ENCODE measurements at places on chromosomes 4 and X. TPM values are rescaled to one million over a fixed set of nuclear protein-coding genes. Genes with fewer than 3 reads are reported as not detected.

RAB39B gene
- under 0.01 TPM for total RNA-seq

F8 gene
- 2.4 TPM for total RNA-seq

MAGEA12 gene
- not detected for total RNA-seq

SYTL5 gene
- not detected for total RNA-seq

OTC gene
- 0.69 TPM for total RNA-seq

DAPP1 gene
- total RNA-seq: not detected

AGA gene
- total RNA-seq: 37.0 TPM

ALB gene
- not detected for total RNA-seq

IQSEC2 gene
- total RNA-seq: 2.6 TPM

MAGEA2B gene
- total RNA-seq: not detected

F8A3 gene
- total RNA-seq: 1.1 TPM

ZMAT1 gene
- total RNA-seq: 0.81 TPM

CYTL1 gene
- 29.2 TPM for total RNA-seq

TNIP2 gene
- 72.4 TPM for total RNA-seq

RBM46 gene
- not detected for total RNA-seq

DACH2 gene
- total RNA-seq: not detected

ARMCX1 gene
- total RNA-seq: 27.8 TPM

ADGRG2 gene
- total RNA-seq: not detected

DMP1 gene
- total RNA-seq: not detected

VCX3A gene
- not detected for total RNA-seq

DMRTC1 gene
- not detected for total RNA-seq

TMEM150C gene
- 9.8 TPM for total RNA-seq

PCYT1B gene
- total RNA-seq: not detected

FGF13 gene
- total RNA-seq: 10.5 TPM

PWWP3B gene
- not detected for total RNA-seq

NUP54 gene
- 50.3 TPM for total RNA-seq

RXFP1 gene
- not detected for total RNA-seq

TNIP3 gene
- total RNA-seq: 0.25 TPM

LRP2BP gene
- 0.94 TPM for total RNA-seq

MAGEA11 gene
- total RNA-seq: not detected

NDST3 gene
- 0.16 TPM for total RNA-seq

MAGEA3 gene
- total RNA-seq: not detected

LONRF3 gene
- 2.3 TPM for total RNA-seq

SCARB2 gene
- total RNA-seq: 149 TPM

PNCK gene
- total RNA-seq: not detected

NEIL3 gene
- total RNA-seq: 3.8 TPM

SPANXC gene
- total RNA-seq: not detected

SSX3 gene
- total RNA-seq: not detected

RAB9B gene
- total RNA-seq: 1.1 TPM

EXOC1L gene
- not detected for total RNA-seq
